ENCODE measurements at places on chromosomes 7 and 10.

- DNase-seq, result peak; percentile 43
These were observed 6.6 kb downstream of the TTYH3 start for GRCh38 chr7:2638224-2638991.

GRCh38 chr10:50823789-50824188 is 61.6 kb downstream of the A1CF start:
- no peak for DNase-seq

DNA sequence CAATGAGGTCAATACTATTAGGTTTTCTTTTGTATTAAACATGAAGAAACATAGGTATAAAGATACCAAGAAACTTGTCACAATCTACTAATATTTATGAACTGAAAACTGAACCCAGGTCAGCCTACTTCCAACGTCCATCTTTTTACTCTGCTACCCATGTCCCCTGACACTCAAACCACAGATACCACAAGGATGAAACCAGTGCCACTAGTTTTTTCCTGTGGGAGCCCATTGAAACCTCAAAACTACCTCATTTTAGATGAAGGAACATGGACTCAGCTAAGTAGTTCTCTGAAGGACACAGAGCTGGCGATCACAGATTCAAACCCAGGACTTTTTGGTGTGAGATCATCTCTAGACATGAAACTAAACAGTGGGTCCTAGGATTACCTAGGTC is 6.8 kb downstream of the TET1 start:
- DNase-seq, result no peak

DNA sequence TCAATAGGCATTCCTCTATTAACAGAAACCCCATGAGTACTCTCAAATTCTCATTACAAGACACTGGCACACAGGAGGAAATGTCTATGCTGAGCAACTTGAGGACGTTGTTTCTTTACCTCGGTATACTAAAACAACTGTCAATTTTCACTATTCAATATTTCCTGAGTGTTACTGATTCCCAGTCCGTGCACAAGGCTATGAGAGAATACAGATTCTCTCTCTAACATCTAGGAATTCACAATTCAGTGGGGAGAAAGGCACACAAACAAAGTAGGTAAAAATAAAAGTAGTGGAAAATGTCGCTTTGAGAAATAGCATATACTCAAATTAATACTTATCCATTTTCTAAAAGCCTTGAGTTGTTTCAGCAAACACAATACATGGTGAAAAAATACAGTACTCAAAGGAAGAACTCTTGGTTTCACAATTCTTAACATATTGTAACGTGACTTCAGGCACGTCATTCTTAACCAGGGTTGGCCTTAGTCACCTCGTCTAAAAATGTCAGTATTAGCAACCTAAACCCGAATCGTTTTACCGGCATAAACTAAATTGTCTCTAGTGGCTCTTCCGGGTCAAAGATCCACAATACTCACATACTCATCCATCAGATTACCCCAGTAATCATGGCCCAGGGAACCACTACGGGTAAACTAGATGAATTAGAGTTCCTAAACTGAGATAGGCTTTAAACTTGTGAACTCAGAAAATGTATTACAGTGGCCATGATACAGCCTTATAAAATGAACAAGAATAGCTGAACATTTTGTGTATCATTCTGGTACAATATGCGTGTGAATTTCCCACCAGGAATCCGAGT is 1.5 kb downstream of the IPMK start:
- no peak for DNase-seq

GRCh38 chr7:79452032-79452494 is 1.4 kb downstream of the MAGI2 start:
- DNase-seq, result no peak

- DNase-seq, result no peak
These were observed 31.8 kb downstream of the NUDT1 start for GRCh38 chr7:2273866-2274265.

GRCh38 chr10:129945064-129945463 is 19.0 kb downstream of the EBF3 start:
- no peak for DNase-seq

GRCh38 chr10:4234661-4235060 is 449.7 kb upstream of the KLF6 start:
- DNase-seq, result no peak

DNA sequence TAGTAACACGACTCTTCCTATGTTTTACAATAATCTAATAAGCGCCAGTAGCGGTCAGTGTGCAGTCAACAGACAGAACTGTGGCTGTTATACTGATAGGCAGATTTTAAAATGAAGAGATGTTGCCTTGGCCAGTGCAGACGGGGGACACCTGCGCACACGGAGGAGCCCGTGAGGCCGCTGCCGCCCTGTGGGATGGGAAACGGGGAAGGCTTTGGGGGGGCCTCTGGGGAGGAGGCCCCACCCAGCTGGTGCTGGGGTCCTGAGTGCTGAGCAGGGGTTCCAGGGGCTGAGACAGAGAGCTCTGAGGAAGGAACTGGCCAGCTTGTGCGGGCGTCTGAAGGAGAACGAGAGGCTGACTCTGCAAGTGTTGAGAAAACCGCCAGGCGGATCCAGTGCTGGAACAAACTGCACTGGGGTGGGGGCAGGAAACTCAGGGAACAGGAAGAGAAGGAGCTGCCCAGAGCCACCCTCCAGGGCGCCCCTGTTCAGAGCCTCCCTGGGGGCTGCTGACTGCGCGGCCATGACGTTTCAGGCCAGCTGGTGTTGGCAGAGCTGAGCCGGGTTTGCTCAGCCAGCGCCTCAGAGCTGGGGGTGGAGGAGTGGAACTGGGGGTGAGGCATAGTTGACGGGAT is 426.4 kb downstream of the TCERG1L start:
- no peak for DNase-seq

GRCh38 chr7:130910949-130911944 is 177.2 kb upstream of the KLF14 start:
- DNase-seq, result no peak
